Fibroblast of mammary gland (primary cell): ENCODE measurements at places on chromosomes 11 and 22.

DNA sequence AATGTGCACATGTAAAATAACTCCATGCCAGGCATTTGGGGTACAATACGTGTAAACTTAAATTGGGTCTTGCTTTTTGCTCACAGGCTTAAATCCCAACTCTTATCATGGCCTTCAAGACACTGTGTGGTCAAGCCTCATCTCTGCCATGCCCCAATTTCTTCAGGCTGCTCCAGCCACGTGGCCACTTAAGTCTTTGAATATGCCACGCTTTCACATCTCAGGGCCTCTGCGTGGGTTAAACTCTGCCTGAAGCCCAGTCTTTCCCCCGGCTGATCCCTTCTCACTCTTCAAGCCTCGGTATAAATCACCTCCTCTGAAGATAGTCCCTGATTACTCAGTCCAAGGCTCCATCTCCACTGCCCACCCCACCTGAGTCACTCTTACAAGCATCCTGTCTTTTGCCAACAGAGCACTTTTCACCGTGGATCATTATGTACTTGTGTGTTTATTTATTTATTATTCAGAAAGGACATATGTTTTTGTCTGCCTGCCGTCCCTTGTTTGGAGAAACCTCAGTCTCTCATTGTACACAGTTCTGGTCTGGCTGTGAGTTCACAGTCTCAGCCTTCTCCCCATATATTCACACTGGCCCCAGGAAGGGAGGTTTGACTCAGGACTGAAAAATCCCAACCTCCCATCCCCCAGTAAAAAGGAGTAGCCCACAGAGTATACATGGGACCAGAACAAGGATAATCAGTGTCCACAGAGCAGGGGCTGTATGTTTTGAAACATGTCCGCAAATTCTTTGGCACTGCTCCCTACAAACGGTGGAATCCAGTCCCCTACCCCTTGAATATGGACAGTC is 344.7 kb downstream of the MN1 start:
- peak; percentile 98 for DNase-seq

DNA sequence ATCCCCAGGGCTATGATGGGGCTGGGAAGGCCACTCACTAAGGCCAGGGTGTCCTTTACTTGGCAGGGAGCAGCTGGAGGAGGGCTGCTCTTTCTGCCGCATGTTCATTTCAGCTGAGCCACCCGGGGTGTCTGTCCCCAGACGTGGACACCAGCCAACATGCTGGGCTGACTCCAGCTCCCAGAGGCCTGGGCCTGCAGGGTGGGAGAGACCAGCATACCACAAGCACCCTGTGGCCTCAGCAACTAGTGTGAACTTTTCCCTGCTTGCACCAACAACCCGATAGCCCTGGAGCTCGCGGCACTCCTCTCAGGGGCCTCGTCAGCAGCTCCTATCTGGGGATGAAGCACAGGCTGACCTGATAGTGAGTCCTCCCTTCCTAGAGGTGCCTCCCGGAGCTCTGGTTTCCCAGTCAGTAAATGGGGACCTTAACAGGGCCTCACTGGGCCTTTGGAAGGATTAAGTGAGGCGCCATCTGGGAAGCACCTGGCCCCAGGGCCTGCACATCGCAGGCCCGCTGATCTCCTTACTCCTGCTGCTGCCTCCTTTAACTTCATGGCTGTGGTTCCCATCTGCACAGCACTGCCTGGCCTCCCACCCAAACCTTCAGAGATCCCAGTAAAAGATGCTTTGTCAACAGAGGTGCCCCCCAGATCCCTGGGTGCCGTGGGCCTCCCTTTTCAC is 83.4 kb downstream of the GALNT18 start:
- DNase-seq = no peak

GRCh38 chr22:47659467-47660223 is 897.2 kb downstream of the TBC1D22A start:
- DNase-seq = no peak

DNA sequence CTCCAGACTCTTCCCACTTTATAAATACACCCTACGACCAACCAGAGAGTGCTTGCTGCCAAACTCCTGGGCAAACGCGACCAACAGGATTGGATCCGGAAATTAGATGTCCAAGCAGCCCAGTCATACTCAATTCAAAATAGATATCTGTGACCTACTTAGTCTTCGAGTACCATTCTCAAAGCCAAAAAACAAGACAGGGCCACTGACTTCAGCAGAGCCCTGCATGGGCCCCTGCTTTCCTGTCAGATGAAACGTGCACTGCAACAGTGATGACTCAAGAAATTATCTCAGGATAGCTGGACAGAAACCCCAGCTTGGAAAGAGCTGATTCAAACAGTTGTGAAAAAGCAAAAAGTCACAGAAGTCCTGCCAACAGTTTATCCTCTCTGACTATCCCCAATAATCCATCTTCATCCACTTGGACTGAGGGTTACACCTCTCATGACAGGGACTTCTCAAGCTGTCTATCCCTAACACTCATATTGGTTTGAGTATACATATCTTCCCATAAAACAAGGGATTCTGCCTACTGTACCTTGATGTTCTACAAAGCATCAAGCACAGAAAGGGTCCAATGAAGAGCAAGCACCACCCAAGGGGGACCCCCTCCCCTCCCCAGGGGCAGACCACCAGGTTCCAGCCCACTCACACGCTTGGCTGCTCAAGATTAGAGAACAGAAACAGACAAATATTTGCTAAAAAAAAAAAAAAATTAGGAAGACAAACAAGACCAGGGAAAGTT is 17.4 kb downstream of the SMCO4 start:
- DNase-seq = peak; percentile 61

- DNase-seq = no peak
Measured at GRCh38 chr22:19737846-19738663, 14.7 kb downstream of the GP1BB start.

- DNase-seq = no peak
Measured at GRCh38 chr22:45689211-45689610, 17.6 kb downstream of the ATXN10 start.

- DNase-seq = peak; percentile 34
Measured at GRCh38 chr22:43136255-43136654, 6.9 kb downstream of the MCAT start.

GRCh38 chr11:26493616-26494015 is 78.4 kb downstream of the MUC15 start:
- DNase-seq = no peak

- DNase-seq = peak; percentile 29
Measured at GRCh38 chr11:106228996-106229395, 151.5 kb downstream of the AASDHPPT start.

DNA sequence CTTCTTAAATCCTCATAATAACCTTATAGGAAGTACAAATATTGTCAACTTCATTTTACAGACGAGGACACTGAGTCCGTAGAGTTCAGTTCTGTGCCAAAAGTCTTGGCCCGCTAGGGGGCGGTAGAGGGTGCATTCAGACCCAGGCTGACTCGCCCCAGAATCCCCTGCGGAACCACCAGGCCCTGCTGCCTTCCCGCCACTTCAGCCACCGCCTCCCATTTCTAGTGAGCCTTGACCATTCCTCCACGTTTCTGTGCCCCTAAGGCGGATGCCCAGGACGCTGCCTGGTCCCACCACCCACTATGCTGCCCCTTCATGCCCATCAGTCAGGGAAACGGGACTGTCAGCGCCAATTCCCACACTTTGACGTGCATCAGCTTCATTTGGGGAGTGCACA is 19.1 kb downstream of the SYT13 start:
- no peak for DNase-seq

DNA sequence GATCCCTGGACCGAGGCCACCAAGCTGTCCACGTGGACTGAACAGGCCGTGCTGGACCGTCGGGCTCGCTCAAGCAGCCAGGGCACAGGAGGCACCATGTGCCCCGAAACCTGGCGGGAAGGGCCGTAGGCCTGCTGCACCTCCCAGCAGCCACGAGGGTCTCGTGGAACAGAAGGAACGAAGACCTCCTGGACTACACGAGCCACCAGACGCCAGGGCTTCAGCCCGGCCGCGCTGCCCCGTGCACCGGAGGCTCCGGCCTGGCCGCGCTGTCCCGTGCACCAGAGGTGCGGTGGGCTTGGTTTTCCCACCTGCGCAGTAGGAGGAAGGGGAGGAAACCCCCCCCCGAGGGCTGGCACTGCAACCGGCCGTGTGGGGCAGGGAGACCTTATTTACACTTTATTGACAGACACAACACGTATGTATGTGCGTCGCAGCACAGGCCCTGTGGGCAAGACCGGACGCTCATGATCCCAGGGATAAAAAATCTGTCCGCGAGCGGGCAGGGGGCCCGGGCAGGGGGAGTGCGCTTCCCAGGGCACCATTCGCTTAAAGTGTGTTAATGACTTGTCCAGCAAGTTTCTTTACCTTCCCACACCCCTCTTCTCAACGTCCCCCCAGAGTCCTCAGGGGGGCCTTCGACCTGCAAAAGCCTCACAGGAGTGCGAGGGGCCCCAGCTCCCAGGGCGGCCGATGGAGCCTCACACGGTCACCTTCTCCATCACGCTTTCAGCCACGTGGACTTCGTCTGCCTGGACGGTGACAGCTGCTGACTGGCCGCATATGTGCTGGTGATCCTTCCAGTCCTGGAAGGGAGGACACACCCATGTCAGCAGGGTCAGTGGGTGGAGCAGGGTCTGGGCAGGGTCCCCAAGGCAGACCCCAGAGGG is 7.0 kb downstream of the DRD4 start:
- no peak for DNase-seq

DNA sequence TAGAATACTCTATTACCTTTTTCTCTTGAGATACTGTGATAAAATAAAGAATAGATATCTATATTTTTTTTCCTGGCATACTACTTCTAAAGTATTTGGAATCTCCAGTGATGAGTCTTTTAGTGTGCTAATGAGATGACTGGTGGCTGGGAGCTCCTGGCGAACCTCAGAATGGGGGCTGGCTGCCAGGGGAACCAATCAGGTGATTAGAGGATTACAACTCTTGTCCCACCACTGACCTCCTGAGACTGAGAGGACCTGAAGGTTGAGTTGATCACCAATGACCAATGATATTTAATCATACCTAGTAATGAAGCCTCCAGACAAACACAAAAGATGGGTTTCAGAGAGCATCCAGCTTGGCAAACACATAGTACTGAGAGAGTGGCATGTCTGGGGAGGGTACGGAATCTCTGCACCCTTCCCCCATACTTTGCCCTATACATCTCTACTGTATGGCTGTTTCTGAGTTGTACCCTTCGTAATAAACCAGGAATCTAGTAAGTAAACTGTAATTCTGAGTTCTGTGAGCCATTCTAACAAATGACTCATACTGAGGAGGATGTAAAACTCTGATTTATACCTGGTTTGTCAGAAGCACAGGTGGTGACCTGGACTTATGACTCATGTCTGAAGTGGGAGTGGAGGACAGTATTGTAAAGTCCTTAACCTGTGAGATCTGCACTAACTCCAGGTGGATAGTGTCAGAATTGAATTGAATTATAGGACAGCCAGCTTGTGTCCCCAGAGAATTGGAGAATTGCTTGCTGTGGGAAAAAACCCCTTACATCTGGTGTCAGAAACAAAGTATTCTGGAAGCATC is 325.3 kb upstream of the LRRC4C start:
- no peak for DNase-seq

DNA sequence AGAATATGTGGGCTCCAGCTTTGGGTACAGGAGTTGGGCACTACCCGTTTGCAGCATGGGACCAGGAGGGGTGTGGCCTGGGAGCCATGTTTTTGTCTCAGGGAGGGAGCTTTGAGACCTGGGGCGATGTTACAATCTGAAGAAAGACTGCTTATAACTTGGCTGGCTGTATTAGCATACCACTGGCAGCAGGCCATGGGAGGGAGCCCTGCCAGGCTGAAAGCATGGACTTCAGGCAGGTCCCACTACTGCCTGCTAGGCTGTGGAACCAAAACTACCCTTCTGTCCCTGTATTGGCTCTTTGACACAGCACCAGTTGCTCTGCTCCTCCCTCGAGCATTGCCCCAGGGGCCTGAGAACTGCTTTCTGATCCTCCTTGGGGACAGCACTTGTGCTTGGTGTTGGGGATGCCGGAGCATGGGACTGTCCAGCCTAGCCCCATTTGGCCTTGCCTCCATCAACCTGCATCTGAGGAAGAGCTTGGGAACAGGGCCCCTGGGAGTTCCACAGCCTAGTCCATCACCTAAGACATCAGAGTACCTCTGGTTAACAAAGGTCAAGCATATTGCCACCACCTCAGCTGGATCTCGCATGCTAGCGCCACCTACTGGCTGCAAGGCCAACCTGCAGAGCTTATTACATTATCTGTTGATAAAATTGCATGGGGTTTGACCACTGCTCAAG is 217.4 kb downstream of the SBF2 start:
- DNase-seq = peak; percentile 44

DNA sequence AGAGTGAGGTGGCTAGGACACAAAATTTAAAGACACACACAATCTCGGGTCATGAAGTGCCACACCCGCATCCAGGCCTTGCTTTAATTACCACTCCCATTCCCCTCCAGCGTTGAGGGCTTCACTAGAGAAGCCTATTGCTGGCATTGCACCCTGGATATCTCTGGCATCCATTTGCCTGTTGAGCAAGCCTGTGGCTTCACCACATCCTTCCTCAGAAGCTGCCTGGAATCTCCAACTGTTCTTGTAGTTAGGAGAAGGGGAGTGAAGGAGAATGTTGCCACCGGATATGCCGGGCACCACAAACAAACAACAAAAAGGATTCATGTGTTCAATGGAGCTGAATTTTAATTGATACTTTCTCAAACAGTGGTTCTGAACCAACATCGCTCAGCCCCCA is 34.4 kb upstream of the RCN1 start:
- DNase-seq = peak; percentile 52

DNA sequence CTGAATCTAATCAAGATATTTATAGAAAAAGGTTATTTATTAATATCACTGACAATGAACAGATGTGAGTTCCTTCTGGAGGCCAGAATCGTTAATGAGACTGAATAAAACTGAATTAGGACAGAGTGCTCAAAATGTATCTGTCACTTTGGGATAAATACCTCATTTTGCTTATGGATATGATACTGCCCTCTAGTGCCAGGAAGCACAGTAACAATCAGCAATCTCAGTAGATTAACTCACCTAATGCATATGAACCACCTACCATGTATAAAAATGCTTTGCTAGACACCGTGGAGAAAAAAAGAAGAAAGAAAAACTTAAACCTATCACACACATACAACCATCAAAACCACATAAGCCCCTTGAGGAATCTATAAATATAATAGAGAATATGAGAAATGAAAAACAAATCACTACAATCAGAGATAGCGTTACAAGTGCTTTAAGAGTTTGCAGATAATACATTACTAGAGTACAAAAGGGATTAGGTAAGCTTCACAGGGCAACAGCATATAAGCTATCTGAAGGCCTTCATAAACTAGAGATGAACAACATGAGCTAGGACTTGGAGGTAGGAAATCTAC is 117.4 kb downstream of the SGSM3 start:
- peak; percentile 45 for DNase-seq

DNA sequence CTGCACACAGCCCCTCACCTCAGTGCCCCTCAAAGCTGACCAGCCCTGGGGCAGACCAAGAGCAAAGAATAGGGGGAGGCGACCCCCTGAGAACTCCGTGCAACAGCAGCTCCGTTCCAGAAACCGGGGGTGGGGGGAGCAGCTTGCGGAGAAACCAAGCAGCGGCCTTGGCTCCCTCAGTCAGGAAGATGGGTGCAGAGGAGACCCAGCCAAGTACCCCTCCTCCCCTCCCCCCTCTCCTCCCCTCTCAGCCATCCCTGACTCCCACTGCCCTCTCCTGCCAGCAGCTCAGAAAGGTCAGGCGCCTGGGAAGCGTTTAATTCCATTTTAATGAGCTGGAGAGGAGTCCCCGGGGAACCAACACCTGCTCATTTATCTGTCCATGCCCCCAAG is 78.9 kb downstream of the PDE2A start:
- no peak for DNase-seq

GRCh38 chr22:24584871-24585411 is 7.9 kb downstream of the LRRC75B start:
- DNase-seq = no peak

GRCh38 chr11:65429724-65430405 is 7.3 kb downstream of the NEAT1 start:
- DNase-seq = peak; percentile 89
